ENCODE measurements at places on chromosomes 4 and X. TPM values are rescaled to one million over a fixed set of nuclear protein-coding genes. Genes with fewer than 3 reads are reported as not detected.

The CT47B1 gene
- total RNA-seq = not detected

The PRKG2 gene
- not detected for total RNA-seq

The GLRA2 gene
- not detected for total RNA-seq

The MEPE gene
- not detected for total RNA-seq

GRCh38 chr4:16023776-16024408, 59.9 kb downstream of the PROM1 start:
- no peaks in the 10 kb centered on the region for H3K36me3 ChIP-seq
- DNase-seq = no peak
- H3K27ac ChIP-seq = no peak overlapping the region
- no peaks in the 10 kb centered on the region for H3K27me3 ChIP-seq
- no peaks in the 10 kb centered on the region for H3K4me1 ChIP-seq
- H3K4me3 ChIP-seq = no peak overlapping the region

DNA sequence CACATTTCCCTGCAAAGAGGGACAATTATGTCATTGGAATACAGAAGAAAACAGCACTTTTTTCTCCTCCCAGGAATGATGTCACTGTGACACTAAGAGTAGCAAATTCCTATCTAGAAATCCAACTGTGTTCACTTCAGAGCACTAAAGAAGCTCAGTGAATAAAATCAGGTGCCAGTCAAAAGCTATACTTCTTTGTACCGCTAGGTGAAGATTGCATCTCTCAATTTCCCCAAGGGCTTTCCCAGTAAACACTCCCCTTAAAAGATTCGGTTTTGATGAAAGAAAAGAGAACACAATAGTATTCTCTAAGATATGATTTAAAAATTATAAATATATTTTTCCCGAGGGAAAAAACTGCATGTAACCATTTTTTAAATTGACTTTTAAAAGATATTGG, 104.7 kb upstream of the MID1 start:
- no peak for DNase-seq
- no peak overlapping the region for H3K4me3 ChIP-seq

DNA sequence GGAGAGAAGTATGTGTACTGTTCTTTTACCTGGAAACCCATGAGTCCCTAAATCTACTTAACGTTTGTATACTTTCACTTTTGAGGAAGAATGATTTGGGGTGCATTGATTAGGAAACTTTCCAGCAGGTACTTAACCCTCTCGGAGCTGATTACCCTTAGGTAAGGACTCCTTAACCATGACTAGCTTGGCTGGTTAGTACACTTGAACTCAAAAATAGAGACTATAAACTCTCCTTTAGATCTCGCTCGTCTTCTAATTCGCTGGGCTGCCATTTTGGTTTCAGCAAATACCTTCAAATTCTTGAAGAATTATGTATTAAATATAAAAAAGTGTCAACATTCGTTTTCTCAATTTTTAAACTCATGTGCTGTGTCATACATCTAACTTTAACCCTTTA, 2.0 kb downstream of the USP9X start:
- no peaks in the 10 kb centered on the region for H3K27me3 ChIP-seq
- no peaks in the 10 kb centered on the region for H3K4me1 ChIP-seq
- DNase-seq = no peak

DNA sequence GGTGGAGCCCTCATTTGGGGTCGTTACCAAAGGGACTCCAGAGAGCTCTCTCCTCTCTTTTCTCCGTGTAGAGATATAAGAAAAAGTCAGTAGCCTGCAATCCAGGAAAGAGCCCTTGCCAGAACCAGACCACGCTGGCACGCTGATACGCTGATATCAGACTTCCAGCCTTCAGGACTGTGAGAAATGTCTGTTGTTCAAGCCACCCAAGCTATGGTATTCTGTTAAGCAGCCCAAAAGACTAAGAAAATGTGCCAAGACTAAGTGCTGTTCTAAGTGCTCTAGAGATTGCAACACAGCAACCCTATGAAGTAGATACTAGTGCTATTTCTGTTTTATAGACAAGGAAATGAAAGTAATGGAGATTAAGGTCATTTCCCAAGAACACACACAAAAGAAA, 205.7 kb downstream of the CAMK2D start:
- peak overlapping the region; percentile 69 for H3K27ac ChIP-seq
- H3K4me1 ChIP-seq = peaks cover 5% of the 10 kb centered on the region
- H3K27me3 ChIP-seq = no peaks in the 10 kb centered on the region
- H3K4me3 ChIP-seq = no peak overlapping the region

DNA sequence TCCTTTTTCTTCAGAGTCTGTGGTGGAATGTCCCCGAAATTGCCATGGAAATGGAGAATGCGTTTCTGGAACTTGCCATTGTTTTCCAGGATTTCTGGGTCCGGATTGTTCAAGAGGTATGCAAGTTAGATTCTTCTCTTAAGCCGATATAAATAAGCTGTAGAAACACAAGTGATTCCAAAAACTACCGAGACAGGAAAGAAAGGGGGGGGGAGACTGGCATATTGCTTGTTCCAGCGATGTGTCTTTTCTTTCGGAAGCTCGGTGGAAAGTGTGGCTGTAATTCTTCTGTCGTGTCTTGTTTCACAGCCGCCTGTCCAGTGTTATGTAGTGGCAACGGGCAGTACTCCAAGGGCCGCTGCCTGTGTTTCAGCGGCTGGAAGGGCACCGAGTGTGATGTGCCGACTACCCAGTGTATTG, 236.9 kb downstream of the DCTD start:
- H3K4me3 ChIP-seq = no peak overlapping the region
- no peaks in the 10 kb centered on the region for H3K4me1 ChIP-seq
- no peak overlapping the region for H3K27ac ChIP-seq
- no peak for DNase-seq

DNA sequence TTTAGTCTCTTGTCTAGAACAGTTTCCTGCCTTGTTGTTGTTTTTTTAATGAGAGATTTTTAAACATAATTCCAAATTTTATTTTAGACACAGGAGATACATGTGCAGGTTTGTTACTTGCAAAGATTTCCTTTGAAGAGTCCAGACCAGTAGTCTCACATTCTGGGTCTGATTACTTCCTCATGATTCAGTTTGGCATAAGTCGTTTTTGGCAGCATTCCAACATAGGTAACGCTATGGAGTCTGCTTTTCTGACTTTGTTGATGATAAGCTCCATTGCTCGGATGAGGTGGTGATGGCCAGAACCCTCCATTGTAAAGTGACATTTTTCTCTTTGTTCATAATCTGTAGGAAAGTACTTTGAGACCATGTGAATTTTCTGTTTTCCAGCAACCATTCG, 74.7 kb downstream of the CLCN4 start:
- H3K4me1 ChIP-seq = no peaks in the 10 kb centered on the region
- no peak overlapping the region for H3K4me3 ChIP-seq
- no peaks in the 10 kb centered on the region for H3K36me3 ChIP-seq
- no peak for DNase-seq
- no peak overlapping the region for H3K27ac ChIP-seq
- no peaks in the 10 kb centered on the region for H3K27me3 ChIP-seq

DNA sequence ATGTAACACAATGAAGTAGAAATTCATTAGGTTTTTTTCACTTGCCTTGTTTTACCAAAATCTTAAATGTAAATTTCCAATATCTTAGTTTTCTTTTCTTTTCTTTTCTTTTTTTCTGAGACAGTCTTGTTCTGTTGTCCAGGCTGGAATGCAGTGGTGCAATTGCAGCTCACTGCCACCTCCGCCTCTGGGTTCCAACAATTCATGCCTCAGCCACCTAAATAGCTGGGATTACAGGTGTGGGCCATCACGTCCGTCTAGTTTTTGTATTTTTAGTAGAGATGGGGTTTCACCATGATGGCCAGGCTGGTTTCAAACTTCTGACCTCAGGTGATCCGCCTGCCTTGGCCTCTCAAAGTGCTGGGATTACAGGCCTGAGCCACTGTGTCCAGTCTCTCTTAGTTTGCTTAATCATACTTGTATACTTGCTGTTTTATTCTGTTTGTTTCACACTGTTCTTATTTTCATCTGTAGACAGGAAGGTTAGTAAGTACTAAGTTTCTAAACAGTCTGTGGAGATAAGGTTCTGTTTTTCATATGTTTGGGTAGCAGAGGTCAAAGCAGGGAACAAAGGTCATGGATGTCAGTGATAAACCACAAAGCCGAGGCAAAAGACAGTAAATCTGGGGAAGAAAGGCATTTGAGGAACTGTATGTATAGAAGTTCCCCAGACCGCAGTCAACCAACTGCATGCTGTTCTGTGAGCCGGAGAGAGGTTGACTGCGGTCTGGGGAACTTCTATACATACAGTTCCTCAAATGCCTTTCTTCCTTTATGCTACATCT, 129.1 kb downstream of the CBR4 start:
- H3K4me1 ChIP-seq = peaks cover 3% of the 10 kb centered on the region
- H3K36me3 ChIP-seq = peaks cover 13% of the 10 kb centered on the region
- no peak overlapping the region for H3K4me3 ChIP-seq
- DNase-seq = no peak

DNA sequence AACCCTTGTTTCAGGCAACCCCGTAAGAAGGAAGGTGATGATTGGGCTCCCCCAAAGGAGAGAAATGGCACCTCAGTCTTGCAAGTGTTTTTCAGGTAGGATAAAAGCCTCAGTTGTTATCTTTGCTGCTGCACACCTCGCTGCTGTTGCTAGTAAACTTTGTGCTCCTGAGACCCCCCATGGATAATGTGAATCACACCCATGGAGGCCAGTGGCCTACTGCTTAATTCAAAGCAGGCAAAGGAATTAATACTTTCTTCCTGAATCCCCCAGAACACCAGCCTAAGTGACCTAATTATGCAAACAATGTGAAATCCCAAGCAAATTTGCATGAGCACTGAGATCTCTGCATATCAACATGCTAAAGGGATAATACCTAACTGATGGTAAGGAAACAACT, 337.5 kb downstream of the GRIA2 start:
- H3K4me3 ChIP-seq = no peak overlapping the region
- no peak for DNase-seq
- no peak overlapping the region for H3K27ac ChIP-seq
- no peaks in the 10 kb centered on the region for H3K36me3 ChIP-seq

DNA sequence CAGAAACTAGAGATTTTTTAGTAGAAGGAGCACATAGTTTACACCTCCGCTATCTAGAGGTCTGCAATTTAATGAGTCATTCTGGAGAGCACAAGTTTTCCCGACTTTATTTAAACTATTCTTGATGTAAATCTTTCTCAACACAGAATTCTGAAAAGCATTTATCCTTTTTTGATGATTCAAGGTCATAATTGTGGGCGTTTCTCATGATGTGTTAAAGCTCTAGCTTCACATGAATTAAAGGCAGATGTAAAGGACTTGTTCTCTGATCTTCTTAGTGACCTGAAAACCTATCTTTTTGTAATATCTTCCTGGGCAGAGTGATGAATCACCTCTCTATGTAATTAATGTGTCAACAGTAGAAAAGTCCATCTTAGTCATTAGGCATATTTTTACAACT, 128.8 kb downstream of the COMMD8 start:
- H3K4me1 ChIP-seq = no peaks in the 10 kb centered on the region
- H3K27me3 ChIP-seq = no peaks in the 10 kb centered on the region
- no peak overlapping the region for H3K4me3 ChIP-seq
- no peaks in the 10 kb centered on the region for H3K36me3 ChIP-seq
- H3K27ac ChIP-seq = no peak overlapping the region

- H3K27me3 ChIP-seq = no peaks in the 10 kb centered on the region
- H3K36me3 ChIP-seq = no peaks in the 10 kb centered on the region
- no peak overlapping the region for H3K27ac ChIP-seq
- H3K4me1 ChIP-seq = no peaks in the 10 kb centered on the region
- no peak overlapping the region for H3K4me3 ChIP-seq
Measured at GRCh38 chr4:140865253-140866217, 109.3 kb upstream of the TBC1D9 start.

- no peak overlapping the region for H3K27ac ChIP-seq
- H3K4me1 ChIP-seq = no peaks in the 10 kb centered on the region
- DNase-seq = no peak
- H3K27me3 ChIP-seq = no peaks in the 10 kb centered on the region
- no peaks in the 10 kb centered on the region for H3K36me3 ChIP-seq
Measured at GRCh38 chr4:28481565-28481964, 1620.9 kb downstream of the STIM2 start.

Measured in ascending aorta (tissue), 2 donors.